ENCODE measurements at places on chromosomes 3 and 15.

DNA sequence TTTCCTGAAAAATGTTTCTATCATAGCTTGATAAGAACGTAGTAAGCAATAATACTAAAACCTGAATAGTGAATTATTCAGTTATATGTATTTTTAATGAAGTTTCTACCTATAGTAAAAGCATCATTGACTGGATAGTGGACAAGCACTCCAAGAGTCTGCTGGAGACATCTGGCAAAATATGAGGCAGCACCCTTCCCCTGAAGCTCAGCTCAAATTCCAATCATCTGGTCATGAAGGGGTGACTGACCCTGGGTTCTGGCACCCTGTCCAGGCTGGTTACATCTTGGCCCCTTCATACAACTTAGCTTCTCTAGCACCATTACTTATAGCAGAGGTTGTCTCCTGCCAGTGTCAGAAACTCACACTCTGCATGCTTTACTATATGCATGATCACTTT, 455.4 kb downstream of the RAP2B start:
- no peak for DNase-seq

GRCh38 chr3:22980346-22980745, 222.8 kb upstream of the UBE2E2 start:
- no peak for DNase-seq

GRCh38 chr15:68781217-68781616, 39.5 kb downstream of the ANP32A start:
- DNase-seq, result no peak

DNA sequence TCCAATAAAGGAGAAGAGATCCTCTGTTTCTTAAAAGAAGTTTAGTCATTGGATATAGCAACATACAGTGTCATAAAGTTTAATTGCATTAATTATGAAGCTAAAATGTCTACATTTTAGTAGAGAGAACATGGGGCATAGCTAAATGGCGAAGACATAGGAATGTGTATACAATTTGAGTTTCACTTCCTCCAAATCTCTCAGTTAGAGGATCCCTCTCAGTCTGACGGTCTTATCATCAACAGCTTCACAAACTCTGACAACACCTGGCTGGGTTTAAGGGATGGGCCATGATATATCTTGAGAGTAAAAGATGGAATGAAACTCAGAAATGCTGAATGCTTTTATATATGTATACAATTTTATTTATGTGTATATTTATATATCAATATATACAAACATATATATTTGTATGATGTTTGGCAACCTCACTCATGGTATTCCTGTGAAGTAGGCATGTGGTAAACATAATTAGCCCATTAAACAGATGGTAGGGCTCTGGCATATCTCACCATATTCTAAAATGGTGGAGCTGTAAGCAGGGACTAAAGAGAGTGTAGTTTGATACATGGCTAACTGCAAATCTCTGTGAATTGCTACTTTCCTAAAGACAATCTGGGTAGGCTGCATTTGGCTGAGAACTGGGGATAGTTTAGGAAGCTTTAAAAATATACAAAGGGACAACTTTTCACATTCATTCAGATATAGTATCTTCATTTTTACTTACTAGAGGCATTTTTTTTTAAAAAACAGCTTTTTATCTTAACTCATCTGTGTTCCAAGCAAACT, 111.6 kb downstream of the TIGIT start:
- DNase-seq, result no peak

DNA sequence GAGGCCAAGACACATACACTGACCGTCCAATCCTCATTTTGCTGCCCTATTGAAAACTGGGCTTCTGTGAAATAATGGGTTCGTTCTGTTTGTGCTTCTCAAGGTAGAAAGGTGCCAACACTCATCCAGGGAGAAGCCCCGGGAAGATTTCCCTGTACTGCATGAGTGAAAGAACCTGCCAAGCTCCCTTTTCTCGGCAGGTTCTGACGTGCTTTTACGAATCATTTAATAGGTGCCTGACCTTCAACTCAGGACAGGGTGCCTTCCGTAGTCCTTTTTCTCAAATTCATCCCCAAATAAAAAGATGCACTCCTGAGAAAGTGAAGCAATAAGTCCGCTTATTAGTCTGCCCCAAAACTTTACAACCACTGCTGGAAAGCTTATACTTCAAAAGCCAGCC, 64.2 kb downstream of the B3GNT5 start:
- no peak for DNase-seq

- no peak for DNase-seq
These were observed 162.5 kb downstream of the FMN1 start for GRCh38 chr15:33032053-33032452.

DNA sequence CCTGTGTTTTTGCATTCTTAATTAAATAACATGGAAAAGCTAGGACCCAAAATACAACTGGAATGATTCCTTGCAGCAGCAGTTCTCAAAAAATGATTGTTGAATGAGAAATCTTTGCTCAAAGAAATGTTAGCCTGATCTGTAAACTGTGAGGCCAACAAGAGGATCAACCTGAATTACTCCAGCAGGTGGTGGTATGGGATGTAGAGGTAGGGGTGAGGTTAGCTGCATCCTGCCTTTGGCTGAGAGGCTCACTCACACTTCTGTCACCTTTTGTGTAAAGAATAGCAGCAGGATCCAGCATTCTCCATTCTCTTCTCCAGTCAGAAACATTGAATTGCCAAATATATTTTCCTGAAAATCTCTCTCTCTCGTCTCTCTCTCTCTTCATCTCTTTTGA, 26.5 kb upstream of the FAM98B start:
- DNase-seq, result no peak

- DNase-seq, result no peak
These were observed 871.2 kb upstream of the NR2F2 start for GRCh38 chr15:95459273-95459672.

GRCh38 chr3:127771746-127772145, 50.6 kb downstream of the MGLL start:
- DNase-seq, result no peak

DNA sequence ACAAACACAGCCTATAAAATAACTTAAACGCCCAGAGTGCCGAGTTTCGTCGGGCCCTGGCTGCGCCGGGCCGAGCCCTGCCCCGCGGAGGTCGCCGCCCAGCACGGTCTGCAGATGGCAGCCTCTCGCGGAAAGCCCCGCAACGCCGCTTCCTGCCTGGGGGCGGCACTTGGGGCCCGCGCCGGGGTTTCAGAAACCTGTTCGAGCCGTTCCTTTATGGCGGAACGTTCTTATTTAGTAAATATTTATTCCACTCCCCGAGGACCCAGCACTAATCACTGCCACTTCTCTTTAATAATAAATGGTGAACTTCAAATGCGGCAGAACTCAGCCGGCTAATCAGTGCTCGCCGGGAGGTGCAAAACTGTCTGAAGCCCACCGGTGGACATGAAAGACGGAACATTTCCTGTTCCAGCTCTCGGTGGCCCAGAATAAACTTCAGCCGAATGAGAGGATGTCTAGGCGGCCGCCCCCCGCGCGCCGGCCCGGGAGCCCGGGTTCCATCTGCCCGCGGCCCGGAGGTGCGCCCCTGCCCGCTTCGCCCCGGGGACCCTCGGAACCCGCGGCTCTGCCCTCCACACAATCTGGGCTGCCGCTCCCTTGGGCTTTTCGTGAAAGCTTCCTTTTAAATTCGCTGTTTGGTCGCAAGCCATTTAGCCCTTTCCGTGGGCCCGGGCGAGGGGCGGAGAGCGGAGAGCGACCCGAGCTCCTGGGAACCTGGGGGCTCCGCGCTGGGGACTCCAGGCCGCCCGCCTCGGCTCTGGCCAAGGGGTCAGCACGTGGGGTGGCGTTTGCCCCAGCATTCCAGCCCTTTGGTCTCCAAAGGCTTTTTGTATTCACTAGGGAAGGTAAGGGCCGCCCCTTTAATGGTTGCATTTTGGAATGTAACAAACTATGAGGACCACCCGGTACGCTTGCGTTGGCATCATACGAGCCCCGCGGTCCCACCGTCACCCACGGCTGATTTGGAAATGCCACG, 110.8 kb upstream of the ATP11B start:
- DNase-seq, result peak; percentile 41

GRCh38 chr15:71893691-71894090, 83.3 kb downstream of the NR2E3 start:
- DNase-seq, result no peak

GRCh38 chr3:193800138-193801043, 207.4 kb downstream of the OPA1 start:
- no peak for DNase-seq

- DNase-seq, result no peak
These were observed 335.2 kb downstream of the GAP43 start for GRCh38 chr3:115958526-115958925.

DNA sequence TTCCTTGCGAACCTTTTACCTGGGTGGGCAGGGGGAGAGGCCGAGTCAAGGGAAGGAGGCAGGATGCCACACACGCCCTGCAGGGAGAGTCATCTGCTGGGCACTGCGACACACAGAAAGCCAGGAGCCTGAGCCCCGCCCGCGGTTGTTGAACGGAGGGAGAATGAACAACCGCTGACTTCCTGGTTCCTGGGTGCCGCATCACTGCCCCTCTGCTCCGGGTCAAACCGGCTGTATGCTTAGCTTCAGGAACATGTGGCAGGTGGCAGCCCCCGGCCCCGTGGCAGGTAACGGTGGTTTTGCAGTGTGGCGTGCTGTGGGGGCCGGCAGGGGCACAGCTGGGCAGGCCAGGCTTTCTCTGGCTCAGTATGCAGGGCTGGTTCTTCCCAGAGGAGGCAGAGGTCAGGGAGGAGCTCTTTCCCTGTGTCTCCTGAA, 33.4 kb downstream of the APBA2 start:
- DNase-seq, result no peak

GRCh38 chr3:34363881-34364280, 565.5 kb downstream of the PDCD6IP start:
- DNase-seq, result no peak

DNA sequence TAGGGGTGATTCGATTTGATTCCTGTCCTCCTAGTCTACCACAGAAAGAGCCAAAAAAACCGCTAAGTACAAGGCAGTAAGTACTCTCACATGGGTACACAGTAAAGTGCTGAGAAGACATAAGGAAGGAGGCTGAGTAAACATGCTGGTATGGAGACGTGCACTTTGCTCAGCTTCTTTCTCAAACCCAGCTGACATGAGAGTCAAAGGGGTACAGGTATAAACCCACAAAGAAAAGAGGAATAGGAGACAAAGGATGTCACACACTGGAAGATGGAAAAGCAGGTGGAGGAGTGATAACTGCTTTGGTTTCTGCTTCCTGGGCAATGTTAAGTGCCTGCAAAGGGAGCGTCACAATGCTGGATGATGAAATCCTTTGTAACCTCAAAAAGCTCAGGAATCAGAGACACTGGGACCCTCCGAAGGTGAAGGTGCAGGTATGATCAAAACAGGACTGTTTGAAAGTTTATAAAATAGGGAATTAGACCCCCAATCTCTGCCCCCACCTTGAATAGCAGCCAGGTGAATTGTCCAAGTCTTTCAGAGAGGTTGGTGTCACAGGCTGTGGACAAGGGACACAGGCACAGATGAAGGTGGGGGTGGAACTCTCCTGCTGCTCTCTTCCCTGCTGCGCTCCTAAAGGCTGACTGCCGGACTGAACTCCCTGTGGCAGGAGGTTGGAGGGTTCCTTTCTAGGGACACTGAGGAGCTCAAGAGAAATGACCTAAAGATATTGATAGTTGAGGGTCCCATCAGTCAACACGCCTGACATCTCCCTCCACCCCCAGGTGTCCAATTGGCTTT, 101.8 kb downstream of the RAB11A start:
- DNase-seq, result no peak

GRCh38 chr3:30768046-30768445, 126.4 kb downstream of the GADL1 start:
- DNase-seq, result no peak

GRCh38 chr15:60585743-60586708, 107.1 kb upstream of the ICE2 start:
- DNase-seq, result peak; percentile 77

GRCh38 chr3:161894657-161895056, 398.0 kb downstream of the OTOL1 start:
- no peak for DNase-seq

GRCh38 chr15:48887144-48887543, 9.2 kb downstream of the EID1 start:
- DNase-seq, result no peak

DNA sequence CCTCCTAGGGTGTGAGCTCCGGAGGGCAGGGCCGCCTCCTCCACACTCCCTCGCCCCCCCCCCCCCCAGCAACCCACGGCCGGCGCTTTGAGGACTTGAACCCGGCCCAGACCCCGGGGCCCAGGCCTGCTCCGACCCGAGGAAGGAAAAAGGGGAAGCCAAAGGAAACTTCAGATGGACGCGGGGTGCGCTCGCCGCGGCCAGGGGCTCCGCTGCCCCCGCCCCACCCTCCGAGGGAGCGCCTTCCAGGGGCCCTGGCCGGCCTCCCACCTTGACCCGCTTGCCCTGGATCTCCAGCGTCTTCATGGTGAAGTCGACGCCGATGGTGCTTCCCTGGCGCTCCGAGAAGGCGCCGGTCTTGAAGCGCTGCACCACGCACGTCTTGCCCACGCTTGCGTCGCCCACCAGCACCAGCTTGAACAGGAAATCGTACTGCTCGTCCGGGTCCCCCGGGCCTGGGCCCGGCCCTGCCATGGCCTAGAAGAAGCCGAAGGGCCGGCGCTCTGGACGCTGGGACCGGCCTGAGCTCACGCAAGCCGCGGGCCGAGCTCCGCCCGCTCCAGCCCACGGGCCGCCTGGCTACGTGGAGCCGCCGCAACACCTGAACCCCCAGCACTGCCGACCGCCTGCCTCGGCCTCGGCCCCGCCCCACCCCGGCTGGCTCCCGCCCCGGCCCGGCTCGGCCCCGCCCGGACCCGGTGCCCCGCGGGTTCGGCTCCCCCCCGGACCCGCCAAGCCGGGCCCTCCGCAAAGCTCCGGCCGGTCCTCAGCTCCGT, 400 bp downstream of the RAB43 start:
- DNase-seq, result peak; percentile 30

DNA sequence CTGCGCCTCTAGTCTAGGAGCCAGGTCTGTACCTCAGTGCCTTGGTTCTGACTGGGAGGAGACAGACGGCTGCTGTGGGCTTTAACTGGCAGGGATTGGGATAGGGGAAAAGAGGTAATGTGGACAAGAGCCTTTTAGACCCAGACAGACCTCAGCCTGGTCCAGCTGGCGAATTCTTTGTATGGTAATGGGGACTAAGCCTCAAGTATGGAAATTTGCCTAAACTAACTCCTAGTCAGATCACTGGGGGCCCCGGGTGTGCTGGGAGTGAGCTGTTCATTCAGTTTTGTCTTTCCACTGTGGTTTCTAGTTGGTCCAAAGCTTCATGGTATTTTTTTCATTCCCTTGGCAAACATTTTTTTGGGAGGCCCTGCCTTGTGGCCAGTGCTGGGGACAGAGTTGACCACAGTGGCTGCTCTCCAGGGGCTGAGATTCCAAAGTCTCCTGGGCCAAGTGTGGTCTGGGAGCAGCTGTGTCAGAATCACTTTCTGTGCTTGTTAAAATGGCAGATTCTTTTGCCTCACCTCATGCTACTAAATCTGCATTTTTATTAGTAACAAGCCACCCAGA, 261.4 kb upstream of the C2CD4B start:
- no peak for DNase-seq

DNA sequence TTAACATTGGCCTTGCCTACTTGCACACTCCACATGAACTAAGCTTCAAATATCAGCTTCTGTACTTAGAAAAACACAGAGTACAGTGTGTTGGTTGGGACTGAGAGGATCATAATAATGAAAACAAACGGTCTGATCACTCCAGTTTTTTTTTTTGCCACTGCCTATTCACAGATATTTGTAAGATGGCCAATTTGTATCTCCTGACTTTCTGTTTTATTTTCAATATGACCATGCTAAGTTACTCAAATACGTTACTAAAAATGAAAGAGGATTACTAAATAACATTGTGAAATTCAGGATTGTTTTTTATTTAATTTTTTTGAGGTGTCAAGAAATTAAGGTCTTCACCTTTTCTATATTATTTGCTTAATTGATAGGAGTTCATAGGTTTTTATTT, 595.1 kb downstream of the TUSC7 start:
- no peak for DNase-seq

Measured in right lung (tissue), 10 donors.